Epithelial cell of umbilical artery (primary cell): ENCODE measurements at places on chromosomes 1 and 21. TPM values are rescaled to one million over a fixed set of nuclear protein-coding genes. Genes with fewer than 3 reads are reported as not detected.

The ODR4 gene
- 17.6 and 19.8 TPM in 2 replicates for total RNA-seq

The ABCG1 gene
- 20.2 and 35.1 TPM in 2 replicates for total RNA-seq

The ADORA1 gene
- total RNA-seq, result 0.30 and 0.32 TPM in 2 replicates

The HAPLN2 gene
- not detected in 2 replicates for total RNA-seq

The ADORA3 gene
- total RNA-seq, result not detected in 2 replicates

The GJB3 gene
- total RNA-seq, result not detected in 2 replicates
